Renal pelvis (tissue), 12 donors: ENCODE measurements at places on chromosomes 1 and 21.

GRCh38 chr1:234250747-234251146, 122.5 kb upstream of the COA6 start:
- no peak for DNase-seq

DNA sequence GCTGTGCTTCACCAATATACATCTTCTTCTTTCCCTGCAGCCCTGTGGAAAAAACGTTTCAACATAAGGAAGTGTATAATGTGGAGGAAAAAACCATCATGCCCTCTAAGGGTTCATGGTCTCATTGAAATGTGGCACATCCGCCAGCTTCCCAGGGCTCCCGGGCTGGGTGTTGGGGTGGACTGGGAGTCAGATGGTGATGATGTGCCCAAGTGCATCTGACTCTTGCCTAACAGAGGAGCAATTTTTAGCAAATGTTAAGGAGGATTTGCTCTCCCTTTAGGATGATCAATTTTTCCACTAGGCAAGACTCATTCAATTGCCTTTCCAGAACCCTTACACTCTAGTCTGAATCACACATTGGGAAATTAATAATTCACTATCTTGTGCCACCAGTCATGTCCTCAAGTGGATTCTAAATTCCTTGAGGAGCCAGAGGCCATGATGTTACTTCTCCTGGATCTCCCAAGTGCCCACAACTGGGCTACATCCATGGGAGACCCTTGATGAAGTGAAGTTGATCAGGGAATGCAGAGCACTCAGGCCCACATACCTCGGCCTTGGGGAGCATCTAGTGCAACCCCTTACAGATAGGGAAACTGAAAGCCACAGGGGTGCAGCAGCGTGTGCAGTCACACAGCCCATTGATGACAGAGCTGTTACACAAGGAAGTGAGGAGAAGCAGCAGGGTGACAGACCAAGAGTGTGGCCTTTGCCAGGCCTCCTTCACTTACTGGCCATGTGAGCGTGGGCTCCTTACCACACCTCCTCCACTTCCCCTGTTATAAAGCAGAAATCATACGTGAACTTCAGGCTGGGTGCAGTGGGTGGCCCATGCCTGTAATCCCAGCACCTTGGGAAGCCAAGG, 100.0 kb upstream of the SLC44A3 start:
- no peak for DNase-seq

GRCh38 chr1:192462616-192463015, 113.0 kb upstream of the RGS1 start:
- DNase-seq: no peak

- no peak for DNase-seq
These were observed 994 bp downstream of the RO60 start for GRCh38 chr1:193060406-193060805.

DNA sequence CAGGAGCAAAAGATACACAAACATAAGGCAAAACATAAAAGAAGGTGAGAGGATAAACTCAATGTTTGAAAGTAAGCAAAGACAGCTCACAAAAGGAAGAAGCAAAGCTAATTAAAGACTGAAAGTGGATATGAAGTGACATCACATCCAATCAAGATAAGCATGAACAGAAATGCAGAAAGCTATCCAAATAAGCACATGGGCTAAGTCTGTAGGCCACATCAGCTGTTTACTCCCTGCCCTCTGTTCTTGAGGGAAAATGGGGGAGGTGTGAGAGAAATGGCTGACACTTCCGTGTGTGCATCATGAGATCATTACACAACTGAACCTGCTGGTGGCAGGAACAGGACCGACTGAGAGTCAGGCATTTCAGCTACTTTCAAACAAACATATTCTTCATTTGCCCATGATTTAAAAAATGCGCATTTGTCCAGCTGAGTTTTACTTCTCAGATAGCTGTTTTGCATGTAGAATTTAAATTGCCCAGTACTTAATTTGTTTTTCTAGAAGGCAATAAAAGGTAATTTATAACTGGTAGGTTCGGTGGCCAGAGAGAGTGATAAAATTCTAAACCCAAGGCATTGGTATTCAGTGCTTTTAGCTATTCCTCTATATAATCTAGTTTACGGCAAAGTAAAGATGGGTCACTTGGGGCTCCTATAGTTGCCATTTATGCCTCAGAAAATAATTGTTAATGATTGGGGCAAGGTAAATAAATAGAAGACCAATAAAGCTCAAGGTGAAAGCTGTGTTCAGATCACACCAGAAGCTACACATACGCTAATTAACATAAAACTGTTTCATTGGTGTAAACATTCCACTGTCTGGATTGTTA, 27.2 kb upstream of the MAN1A2 start:
- peak; percentile 60 for DNase-seq

- DNase-seq: no peak
These were observed 487.6 kb upstream of the CAMK1G start for GRCh38 chr1:209095627-209096595.

DNA sequence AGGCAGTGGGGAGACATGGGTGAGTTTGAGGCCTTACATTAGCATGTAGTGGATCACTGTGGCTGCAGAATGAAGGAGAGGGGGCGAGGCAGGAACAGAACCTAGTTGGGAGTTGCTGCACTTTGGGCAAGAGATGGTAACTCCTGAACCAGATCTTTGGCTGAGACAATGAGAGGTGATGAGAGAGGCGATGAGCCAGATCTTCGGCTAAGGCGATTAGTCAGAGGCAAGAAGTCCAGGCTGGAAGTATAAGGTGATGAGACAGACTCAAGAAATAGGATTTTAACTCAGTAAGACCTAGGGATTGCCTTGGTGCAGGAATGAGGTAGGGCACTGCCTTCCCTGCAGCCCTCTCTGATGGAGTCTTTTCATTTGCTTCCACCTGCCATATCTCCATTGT, 9.1 kb upstream of the ARTN start:
- DNase-seq: no peak

- no peak for DNase-seq
These were observed 45.7 kb upstream of the ZNF648 start for GRCh38 chr1:182107209-182107608.

GRCh38 chr1:110487726-110488125, 31.2 kb downstream of the KCNA10 start:
- no peak for DNase-seq

GRCh38 chr1:33721301-33721815, 142.5 kb upstream of the HMGB4 start:
- no peak for DNase-seq

DNA sequence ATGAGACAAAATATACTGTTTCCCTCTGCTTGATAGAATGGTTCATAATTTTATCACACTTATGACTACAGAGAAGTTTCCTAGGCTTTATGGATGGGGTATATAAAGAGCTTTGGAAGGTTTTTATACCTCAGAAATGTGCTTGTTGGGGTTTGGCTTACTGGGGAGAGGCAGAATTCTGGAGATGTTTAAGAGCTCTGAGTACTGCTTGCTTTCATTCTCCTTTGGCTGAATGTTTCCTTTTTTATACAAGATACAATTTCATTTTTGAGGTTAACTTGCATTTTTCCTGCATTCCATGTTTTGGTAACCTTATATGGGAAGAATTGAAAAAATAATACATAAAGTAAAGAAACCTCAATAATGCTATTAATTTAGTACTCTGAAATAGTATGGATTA, 157.7 kb upstream of the COL11A1 start:
- DNase-seq: no peak

DNA sequence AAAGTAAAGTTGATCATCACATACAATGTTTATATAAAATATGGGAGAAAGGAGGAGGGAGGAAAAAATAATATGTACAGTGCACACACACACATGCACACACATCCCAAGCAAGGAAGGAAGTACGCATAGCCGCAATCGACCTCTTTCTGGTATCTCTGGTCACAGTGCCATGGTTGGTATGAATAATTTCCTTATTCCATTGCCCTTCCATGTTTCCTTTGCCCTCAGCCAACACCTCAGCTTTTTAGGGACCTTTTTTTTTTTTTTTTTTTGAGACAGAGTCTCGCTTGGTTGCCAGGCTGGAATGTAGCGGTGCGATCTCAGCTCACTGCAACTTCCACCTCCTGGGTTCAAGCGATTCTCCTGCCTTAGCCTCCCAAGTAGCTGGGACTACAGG, 20.6 kb downstream of the CITED4 start:
- DNase-seq: no peak

- DNase-seq: no peak
These were observed 474.3 kb upstream of the TMPRSS15 start for GRCh38 chr21:18877917-18878316.

- DNase-seq: no peak
These were observed 82.8 kb downstream of the TNFSF18 start for GRCh38 chr1:172967936-172968335.

GRCh38 chr1:21700094-21700493, 30.9 kb upstream of the RAP1GAP start:
- no peak for DNase-seq

GRCh38 chr1:188154761-188155160, 1326.0 kb downstream of the PLA2G4A start:
- no peak for DNase-seq
